ENCODE measurements at places on chromosomes 7 and 10.

GRCh38 chr7:30846378-30846777 is 65.3 kb upstream of the AQP1 start:
- no peak for DNase-seq

DNA sequence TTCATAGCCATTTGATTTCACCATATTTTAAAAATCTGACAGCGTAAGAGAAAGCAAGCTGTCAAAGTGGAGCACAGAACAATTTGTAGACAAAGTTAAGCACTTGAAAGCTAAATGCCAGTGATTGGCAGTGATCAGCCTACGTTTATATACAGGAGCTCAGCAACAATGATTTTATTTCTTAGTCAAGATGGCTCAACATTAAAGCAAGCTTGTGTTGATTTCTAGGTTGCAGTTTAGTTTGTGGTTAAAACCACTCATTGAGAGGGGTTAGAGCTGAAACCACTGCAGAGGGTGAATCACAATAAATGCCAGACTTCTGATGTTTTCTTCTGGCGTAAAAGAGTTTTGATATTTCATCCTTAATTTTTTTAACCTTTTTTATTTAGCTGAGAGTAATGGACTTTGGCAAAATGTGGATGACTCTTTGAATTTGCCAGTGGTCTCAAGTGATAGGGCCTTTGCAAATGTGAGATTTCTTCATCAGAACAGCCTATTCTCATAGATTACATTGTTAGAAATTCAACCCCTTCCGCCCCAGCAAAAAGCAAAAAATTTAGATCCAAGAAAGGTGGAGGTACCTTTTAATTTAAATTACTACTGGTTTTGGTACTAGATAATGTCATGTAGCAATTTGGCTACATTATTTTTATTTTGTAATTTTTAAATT is 73.8 kb downstream of the SHOC2 start:
- DNase-seq, result no peak

GRCh38 chr10:86077871-86078638 is 288.5 kb downstream of the GRID1 start:
- no peak for DNase-seq

DNA sequence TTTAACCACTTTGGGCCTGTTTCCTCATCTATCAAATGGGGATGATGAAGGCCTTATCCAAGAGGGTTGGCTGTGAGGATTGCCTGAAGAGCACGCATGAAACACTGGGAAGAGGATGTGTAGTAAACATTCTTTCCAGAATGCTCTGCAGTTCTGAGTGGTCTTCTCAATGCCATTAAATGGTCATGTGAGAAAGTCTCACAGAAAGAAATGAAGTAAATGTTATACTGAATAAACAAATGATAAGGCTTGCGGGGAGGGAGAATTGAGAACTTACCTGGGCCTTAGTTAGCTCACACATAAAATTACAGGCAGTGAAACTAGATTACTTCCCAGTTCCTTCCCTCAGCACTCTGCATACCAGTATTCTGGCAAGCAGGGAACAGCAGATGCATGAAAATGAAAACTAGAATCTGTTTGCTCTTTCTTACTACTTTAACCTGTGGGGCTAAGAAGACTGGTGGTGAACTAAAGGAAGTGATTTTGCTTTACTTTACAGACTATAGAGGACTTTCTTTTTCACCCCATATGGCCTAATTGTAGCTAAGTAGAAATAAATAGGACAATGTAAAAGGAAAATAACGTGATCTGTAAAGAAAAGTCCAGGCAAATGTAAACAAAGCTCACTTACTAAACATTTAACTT is 135.3 kb upstream of the CCDC6 start:
- DNase-seq, result no peak

GRCh38 chr10:130739757-130740145 is 571.8 kb downstream of the TCERG1L start:
- no peak for DNase-seq

GRCh38 chr7:155489862-155490696 is 32.1 kb downstream of the EN2 start:
- no peak for DNase-seq

DNA sequence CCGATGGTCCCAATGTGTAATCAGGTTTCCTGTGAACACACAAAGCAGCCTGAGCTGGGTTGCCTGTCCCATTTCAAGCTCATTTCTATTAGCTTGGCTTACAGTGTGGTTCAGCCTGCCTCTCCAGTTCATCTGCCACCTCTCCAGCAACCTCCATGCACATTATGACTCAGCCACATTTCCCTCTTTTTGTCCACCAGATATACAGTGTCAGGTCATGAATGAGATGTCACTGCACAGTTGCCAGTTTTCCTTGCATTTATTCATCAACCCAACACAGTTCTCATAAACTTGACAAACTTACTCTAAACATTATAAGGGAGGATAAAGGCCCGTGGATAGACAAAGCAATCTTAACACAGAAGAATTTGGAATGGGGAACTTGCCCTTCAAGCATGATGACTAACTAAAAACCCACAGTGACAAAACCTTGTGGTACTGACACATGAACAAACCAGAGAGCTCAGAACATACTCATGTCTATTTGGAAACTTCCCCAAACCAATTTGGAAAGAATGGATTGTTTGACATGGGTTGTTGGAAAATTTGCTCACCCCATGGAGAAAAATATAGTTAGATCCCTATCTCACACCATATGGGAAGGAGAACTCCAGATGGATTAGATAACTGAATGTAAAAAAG is 2.5 kb upstream of the CFAP58 start:
- no peak for DNase-seq

DNA sequence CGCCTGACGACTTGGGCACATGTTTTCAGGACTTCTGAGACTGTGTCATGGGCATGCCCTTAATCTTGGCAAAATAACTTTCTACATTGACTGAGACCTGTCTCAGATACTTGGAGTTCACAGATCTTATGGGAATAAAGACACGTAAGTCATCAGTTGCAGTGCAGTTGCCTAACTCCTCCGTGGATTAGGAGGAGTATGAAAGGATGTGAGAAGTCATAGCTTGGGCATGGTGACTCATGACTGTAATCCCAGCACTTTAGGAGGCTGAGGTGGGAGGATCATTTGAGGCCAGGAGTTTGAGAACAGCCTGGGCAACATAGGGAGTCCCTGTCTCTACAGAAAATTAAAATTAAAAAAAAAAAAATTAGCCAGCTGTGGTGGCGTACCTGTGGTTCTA is 49.6 kb downstream of the EXOC6 start:
- DNase-seq, result no peak

DNA sequence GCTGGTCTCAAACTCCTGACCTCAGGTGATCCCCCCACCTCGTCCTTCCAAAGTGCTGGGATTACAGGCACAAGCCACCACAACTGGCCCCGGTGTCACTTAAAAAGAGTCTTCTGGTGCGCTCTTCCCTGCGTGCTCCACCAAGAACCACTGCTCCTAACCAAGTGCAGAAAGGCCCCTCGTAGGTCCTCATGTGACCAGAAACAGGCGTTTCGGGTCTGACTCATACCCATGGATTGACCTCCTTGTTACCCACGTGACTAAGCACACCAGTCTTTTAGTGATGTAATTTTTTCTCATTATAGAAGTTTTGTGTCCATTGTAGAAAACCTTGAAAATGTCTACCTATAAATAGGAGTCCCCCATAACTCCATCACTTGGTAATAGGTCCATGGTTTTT is 13.9 kb downstream of the FKBP6 start:
- no peak for DNase-seq

DNA sequence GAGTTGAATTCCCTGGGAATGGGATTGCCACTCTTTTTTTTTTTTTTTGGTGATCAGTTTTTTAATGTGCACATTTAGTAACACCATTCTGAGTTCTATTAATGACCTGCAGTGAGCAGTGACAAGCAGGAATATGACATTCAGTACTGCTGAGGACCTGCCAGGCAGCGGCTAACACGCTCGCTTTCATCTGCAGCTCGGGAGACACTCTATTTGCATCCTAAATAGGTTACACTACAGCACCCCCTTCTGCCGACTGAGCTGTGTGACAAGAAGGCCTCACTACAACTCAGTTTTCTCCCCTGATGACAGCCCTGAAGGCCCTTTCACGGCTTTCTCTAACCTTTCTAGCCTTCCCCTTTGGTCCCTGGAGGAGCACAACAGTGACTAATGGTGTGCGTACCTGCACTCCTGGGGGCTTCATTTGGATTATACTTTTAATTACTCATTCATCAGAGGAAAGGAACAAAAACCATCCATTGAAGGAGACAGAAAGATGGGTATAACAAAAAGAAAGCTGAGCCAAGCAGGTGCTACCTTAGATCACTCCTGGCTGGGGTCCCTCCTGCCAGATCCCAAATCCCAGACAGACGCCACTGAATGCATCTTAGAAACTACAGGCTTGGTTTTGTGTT is 872.4 kb downstream of the LRMDA start:
- no peak for DNase-seq

DNA sequence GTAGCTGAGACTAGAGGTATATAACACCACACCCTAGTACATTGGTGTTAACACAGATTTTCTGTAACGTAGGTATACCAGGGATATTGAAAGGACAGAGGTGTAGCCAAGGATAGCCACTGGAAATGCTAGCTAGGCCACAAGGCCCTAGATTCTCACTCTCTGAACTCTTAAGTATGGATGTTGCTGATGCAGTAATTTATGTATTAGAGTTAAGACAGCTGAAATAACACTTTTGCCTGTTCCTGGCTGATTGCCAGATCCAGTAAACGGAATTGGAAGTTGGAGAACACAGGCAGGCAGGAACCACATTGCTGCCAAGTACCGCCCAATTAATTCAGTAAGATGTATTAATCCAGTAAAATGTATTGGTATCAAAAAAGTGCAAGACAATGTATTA is 1.8 kb downstream of the CALU start:
- DNase-seq, result no peak

- no peak for DNase-seq
These were observed 549.1 kb downstream of the NXPH1 start for GRCh38 chr7:8982338-8982992.

Data from cortex of kidney (tissue), 1 donor.